ENCODE measurements at places on chromosomes 5 and 9. TPM values are rescaled to one million over a fixed set of nuclear protein-coding genes. Genes with fewer than 3 reads are reported as not detected.
A peak's percentile ranks its signal among the peaks of the same experiment; 100 is the strongest.

DNA sequence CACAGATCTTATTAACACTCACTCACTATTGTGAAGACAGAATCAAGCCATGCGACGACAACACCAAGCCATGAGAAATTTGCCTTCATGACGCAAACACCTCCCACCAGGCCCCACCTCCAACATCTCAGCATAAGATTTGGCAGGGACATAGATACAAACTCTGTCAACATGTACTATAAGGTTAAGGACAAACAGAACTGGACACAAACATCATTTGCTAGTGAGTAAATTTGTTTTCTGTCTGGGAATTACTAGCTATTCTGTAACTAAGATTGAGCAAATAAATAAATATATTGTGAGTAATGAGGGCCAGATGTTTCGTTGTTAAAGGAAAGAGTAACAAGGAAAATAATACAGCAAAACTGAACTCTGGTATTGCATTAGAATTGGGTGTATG, 15.7 kb upstream of the KCNN2 start:
- no peak overlapping the region for H3K4me3 ChIP-seq
- no peaks in the 10 kb centered on the region for H3K27me3 ChIP-seq
- no peak overlapping the region for H3K27ac ChIP-seq
- H3K4me1 ChIP-seq, result no peaks in the 10 kb centered on the region

- no peak overlapping the region for H3K4me3 ChIP-seq
- no peaks in the 10 kb centered on the region for H3K36me3 ChIP-seq
- no peaks in the 10 kb centered on the region for H3K27me3 ChIP-seq
- H3K4me1 ChIP-seq, result no peaks in the 10 kb centered on the region
- DNase-seq, result no peak
Measured at GRCh38 chr5:73528248-73528647, 30.0 kb downstream of the BTF3 start.

DNA sequence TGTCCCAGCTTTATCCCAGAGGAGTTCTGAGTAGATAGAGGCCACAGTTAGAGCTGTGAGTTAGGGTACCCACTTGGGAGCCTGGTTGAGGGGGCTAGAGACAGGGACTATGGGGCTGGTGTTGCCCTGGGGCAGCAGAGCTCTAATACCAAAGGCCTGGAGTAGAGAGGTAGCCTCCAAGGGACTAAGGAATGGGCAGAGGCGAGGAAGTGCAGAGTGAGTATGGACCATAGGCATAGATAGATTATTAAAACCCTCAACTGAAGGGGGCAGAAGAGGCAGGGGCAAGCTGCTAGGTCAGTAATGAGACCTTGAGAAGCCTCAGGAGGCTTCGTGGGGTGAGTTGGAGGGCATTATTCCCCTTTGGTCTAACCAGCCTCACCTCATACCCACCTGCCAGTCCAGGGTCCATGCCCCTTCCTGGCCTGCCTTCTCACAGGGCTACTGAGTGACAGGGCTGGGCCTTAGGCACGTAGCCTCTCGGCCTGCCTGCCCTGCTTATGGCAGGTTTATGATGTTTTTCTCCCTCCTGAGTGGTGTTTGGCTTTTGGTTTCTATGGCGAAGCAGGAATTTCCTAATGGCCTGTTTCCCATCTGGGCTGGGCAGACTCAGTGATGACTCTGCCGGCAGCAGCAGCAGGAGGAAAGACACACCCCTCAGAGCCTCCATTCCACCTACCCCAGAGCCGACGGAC, 8.0 kb downstream of the PDLIM4 start:
- H3K36me3 ChIP-seq, result no peaks in the 10 kb centered on the region
- peaks cover 6% of the 10 kb centered on the region for H3K4me1 ChIP-seq
- no peak overlapping the region for H3K4me3 ChIP-seq

DNA sequence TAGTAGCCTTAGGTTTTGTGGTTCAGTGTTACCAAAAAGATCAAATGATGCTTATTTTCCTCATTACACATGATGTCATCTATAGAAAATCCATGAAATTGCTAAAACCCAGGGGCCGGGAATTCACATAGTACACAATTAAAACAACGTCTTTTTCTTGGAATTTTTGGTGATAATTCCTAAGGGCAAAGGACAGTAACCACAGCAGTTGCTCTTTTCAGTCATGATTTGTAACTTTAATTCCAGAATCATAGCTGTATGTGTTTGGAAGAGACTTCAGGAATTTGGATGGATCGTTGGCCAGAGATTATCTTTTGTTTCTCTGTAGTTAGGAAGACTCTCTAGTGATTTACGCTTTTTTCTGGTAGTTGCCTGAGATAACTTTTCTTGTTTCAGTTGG, 748.7 kb downstream of the TLE4 start:
- H3K36me3 ChIP-seq, result no peaks in the 10 kb centered on the region
- no peak overlapping the region for H3K27ac ChIP-seq
- H3K4me3 ChIP-seq, result no peak overlapping the region

DNA sequence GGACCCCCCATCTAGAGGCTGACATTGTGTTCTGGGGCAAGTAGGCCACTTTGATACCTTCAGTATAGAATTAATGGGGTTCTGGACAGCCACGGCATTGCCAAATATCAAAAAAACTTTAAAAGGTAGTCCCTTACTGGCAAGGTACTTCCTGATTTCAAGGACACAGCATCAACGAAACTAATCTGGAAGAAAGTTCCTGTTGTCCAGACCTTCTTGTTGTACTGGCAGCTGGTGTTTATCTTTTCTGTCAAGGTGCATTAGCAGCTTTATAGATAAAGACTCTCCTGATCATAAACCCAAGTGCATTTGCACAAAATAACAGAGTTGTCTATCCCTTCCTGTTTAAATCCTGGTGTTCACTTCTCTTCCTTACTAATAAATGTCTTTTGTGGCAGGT, 23.7 kb upstream of the GOLGA1 start:
- no peaks in the 10 kb centered on the region for H3K27me3 ChIP-seq
- no peak overlapping the region for H3K4me3 ChIP-seq
- no peak overlapping the region for H3K27ac ChIP-seq
- H3K4me1 ChIP-seq, result no peaks in the 10 kb centered on the region
- H3K36me3 ChIP-seq, result no peaks in the 10 kb centered on the region

- H3K4me1 ChIP-seq, result no peaks in the 10 kb centered on the region
- H3K36me3 ChIP-seq, result no peaks in the 10 kb centered on the region
- H3K27ac ChIP-seq, result no peak overlapping the region
- H3K4me3 ChIP-seq, result no peak overlapping the region
Measured at GRCh38 chr5:170289764-170290163, 7.8 kb downstream of the LCP2 start.

DNA sequence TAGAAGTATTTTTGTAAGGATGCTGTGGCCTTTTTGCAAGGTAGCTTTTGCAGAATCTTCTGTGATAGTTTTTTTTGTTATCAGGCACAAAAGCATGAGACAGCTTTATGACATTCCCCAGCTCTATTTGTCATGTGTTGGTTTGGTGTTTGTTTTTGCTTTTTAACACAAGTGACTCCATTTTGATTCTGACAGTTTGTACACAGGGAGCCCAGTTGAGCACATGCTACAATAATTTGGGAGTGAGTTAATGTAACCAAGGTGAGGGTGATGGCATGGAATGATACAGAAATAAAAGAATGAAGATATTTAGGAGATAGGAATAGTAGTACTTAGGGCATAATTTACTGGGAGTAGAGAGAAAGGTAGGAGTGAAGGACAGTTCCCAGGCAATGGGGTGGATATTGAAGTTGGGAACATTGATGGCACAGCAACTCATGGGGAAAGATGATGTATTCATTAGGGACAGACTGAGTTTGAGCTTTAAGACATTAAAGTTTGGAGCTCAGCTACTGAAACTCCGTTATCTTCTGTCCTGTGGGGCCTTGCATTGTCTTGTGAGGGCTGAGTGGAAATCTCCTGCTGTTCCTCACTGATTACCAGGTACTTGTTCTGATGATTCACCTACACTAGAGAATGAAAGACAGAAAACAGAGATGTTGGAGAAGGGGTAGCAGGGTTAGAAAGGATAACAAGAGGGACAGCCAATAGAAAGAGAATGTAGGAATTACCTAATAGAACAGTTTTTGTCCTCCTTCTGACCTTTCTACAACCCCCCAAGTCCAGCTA, 88.3 kb upstream of the CCDC112 start:
- H3K4me1 ChIP-seq, result no peaks in the 10 kb centered on the region
- no peak overlapping the region for H3K4me3 ChIP-seq

DNA sequence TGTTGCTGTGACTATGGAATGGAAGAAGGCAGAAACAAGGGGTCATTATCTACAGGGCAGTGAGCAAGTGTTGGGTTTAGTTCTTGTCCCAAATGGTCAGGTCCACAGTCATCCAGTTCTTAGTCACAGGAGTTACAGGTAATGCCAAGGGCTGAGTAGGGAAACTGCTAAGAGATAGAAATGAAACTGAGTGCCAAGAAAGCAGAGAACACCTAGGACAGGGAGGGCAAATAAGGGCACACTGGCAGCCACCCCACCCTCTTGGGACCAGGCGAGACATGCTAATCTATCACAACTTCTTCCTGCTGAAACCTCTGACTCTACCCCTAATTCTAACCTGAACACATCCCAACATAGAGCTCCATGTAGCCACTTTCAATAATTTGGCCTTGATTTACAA, 103.2 kb downstream of the KLF4 start:
- H3K27me3 ChIP-seq, result no peaks in the 10 kb centered on the region
- no peak overlapping the region for H3K4me3 ChIP-seq
- H3K27ac ChIP-seq, result no peak overlapping the region
- no peaks in the 10 kb centered on the region for H3K36me3 ChIP-seq

DNA sequence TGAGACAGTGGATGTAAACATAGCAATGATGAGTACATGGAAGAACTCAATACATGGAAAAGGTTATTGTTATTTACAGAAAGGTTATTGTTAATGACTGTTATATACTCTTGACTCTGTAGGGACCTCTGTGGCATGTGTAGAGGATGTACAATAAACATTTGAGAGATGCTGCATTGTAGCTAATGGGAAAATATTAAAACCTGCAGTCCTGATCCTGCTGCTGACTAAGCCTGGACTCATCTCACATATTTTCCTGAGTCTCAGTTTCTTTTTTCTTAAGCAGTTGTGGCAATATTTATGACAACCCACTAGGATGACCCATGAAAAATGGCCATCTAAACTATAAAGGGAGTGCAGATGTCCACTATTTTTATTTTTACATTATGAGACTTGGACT, 75.4 kb downstream of the DOCK2 start:
- no peak for DNase-seq
- no peaks in the 10 kb centered on the region for H3K27me3 ChIP-seq
- H3K36me3 ChIP-seq, result no peaks in the 10 kb centered on the region
- H3K4me1 ChIP-seq, result no peaks in the 10 kb centered on the region

- H3K27ac ChIP-seq, result no peak overlapping the region
- H3K4me1 ChIP-seq, result no peaks in the 10 kb centered on the region
- no peak overlapping the region for H3K4me3 ChIP-seq
- no peak for DNase-seq
- no peaks in the 10 kb centered on the region for H3K27me3 ChIP-seq
Measured at GRCh38 chr9:4904322-4905134, 80.5 kb upstream of the JAK2 start.

GRCh38 chr5:181133610-181134231, 2.8 kb upstream of the OR2V1 start:
- no peaks in the 10 kb centered on the region for H3K36me3 ChIP-seq
- no peak overlapping the region for H3K4me3 ChIP-seq
- no peaks in the 10 kb centered on the region for H3K27me3 ChIP-seq
- no peak for DNase-seq

DNA sequence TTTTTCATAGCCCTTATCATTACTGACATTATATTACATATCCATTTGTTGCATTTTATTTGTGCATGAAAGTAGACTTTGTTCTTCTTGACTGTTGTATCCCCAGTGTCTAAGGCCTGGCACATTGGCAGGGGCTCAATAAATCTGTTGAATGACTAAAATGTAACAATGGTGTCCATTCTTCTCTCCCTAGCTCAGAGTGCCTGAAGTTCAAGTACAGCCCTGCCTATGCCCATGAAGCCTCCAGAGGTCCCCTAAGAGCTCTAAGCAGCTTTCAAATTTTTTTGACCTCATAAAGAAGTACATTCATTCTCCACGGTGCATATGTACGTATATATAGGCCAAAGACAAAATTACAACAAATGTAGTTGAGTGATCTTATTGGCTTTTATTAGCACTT, 4.2 kb upstream of the BSPRY start:
- H3K4me3 ChIP-seq, result no peak overlapping the region
- H3K27me3 ChIP-seq, result no peaks in the 10 kb centered on the region
- no peaks in the 10 kb centered on the region for H3K36me3 ChIP-seq
- no peaks in the 10 kb centered on the region for H3K4me1 ChIP-seq

- H3K4me1 ChIP-seq, result peaks cover 24% of the 10 kb centered on the region
- H3K27me3 ChIP-seq, result no peaks in the 10 kb centered on the region
- DNase-seq, result no peak
- H3K36me3 ChIP-seq, result no peaks in the 10 kb centered on the region
- no peak overlapping the region for H3K27ac ChIP-seq
Measured at GRCh38 chr5:66963559-66963971, 233.0 kb downstream of the CD180 start.

- peak overlapping the region; percentile 85 for H3K27ac ChIP-seq
- H3K4me1 ChIP-seq, result peaks cover 59% of the 10 kb centered on the region
- H3K4me3 ChIP-seq, result no peak overlapping the region
Measured at GRCh38 chr5:14268738-14269137, 125.6 kb downstream of the TRIO start.

DNA sequence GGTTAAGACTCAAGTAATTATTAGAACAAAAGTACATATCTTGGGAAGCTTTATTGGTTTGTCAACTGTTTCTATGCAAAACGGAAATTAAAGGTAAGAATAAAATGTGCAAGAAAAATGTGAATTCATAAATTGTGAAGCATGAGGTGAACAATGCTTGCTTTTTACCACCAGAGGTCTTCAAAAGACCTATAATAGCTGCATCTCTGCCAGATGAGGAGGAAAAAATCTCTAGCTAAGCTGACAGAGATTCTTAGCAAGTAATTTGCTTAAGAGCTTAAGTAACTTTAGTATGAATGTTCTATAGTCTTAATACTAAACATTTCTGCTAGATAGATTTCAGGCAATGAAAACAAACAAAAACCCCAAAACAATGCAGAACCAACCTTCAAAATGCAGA, 54.1 kb downstream of the MRPS30 start:
- H3K4me1 ChIP-seq, result no peaks in the 10 kb centered on the region
- H3K36me3 ChIP-seq, result no peaks in the 10 kb centered on the region
- no peaks in the 10 kb centered on the region for H3K27me3 ChIP-seq
- no peak overlapping the region for H3K4me3 ChIP-seq
- DNase-seq, result no peak

- no peak overlapping the region for H3K4me3 ChIP-seq
- H3K36me3 ChIP-seq, result no peaks in the 10 kb centered on the region
- no peak for DNase-seq
- H3K4me1 ChIP-seq, result no peaks in the 10 kb centered on the region
- H3K27ac ChIP-seq, result no peak overlapping the region
Measured at GRCh38 chr9:14272927-14273528, 40.9 kb downstream of the NFIB start.

DNA sequence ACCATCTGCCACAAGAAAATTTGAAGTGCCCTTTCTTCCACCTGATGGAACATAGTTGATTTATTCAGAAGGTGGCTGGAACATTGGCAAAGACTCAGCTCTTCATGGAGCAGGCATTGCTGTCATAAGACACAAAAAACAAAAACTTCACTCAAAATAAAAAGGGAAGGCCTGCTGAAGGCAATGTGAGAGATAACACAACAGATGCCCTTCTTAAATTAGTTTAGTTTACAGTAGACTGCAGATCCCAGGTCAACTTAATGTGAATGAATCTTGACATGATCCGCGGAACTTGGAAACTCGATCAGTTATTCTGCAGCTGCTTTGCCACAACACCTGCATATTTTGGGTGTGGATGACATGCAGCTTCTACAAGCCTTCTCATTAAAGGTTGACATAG, 159.8 kb upstream of the PLCXD3 start:
- no peaks in the 10 kb centered on the region for H3K36me3 ChIP-seq
- H3K27ac ChIP-seq, result no peak overlapping the region
- no peak overlapping the region for H3K4me3 ChIP-seq
- no peak for DNase-seq

NUDT12 gene
- total RNA-seq, result 12.3 TPM

GABRA1 gene
- not detected for total RNA-seq

C1QTNF2 gene
- total RNA-seq, result not detected

RLN2 gene
- total RNA-seq, result 1.9 TPM

EHMT1 gene
- 92.3 TPM for total RNA-seq

NUTM2F gene
- not detected for total RNA-seq

LEAP2 gene
- 1.1 TPM for total RNA-seq

WHRN gene
- total RNA-seq, result 1.4 TPM

All from Caco-2 (cell line).